ENCODE measurements at places on chromosomes 6 and 20.

GRCh38 chr6:109349419-109349987, 32.8 kb downstream of the CD164 start:
- H3K27me3 ChIP-seq, result no peaks in the 10 kb centered on the region
- H3K36me3 ChIP-seq, result no peaks in the 10 kb centered on the region
- no peak overlapping the region for H3K4me3 ChIP-seq
- H3K27ac ChIP-seq, result no peak overlapping the region

GRCh38 chr6:7556394-7557106, 15.1 kb downstream of the DSP start:
- H3K4me3 ChIP-seq, result no peak overlapping the region
- peaks cover 8% of the 10 kb centered on the region for H3K36me3 ChIP-seq
- no peaks in the 10 kb centered on the region for H3K27me3 ChIP-seq
- no peak for DNase-seq
- no peaks in the 10 kb centered on the region for H3K4me1 ChIP-seq

DNA sequence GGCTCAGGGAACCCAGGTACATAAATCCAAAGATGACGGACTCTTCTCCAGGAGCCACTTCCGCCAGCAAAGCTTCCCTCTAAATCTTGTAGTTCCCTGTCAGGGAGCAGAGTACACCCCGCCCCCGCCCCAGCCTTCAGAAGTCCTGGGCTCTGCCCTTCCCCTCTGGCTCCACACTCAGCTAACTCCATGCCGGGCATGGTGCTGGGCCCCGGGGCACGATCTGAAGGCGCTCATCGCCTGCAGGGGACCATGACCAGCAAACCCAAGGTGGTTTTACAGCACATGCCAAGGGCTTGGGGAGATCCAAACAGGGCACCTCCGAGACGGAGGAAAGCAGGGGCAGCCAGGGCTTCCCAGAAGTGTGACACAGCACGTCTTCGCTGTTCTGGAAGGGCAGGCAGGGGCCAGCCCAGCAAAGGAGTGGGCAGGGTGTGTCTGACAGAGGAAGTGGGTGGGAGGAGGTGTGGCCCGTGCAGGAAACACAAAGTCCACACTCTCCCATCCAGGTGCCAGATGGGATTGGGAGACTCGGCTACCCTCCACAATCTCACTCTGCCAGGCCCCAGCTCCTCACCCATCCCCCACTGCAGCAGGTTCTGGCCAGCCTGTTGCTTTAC, 41.6 kb upstream of the SLC22A2 start:
- no peak overlapping the region for H3K27ac ChIP-seq
- no peak for DNase-seq
- H3K36me3 ChIP-seq, result no peaks in the 10 kb centered on the region
- no peak overlapping the region for H3K4me3 ChIP-seq

GRCh38 chr6:15447546-15448267, 201.8 kb downstream of the JARID2 start:
- H3K36me3 ChIP-seq, result no peaks in the 10 kb centered on the region
- DNase-seq, result no peak
- H3K27me3 ChIP-seq, result no peaks in the 10 kb centered on the region
- H3K27ac ChIP-seq, result no peak overlapping the region
- no peak overlapping the region for H3K4me3 ChIP-seq

DNA sequence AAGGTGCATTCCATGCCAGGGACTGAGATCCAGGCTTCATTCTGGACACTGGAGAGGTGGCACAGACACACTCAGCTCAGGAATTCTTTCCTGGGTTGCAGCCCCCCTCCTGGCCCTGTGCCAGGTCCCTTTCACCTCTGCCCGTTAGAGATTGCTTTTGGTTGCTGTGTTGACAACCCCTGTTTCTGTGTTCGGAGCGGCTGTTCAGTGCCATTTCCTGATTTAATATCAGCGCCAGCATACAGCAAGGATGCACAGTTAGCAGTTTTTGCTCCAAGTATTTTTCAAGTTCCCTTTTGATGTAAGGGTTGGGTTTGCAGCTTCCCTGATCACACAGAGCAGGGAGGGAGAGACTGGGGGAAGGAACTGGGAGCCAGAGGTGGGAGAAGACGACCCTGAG, 8.5 kb upstream of the MAFB start:
- H3K4me1 ChIP-seq, result peaks cover 1% of the 10 kb centered on the region
- H3K27ac ChIP-seq, result no peak overlapping the region
- no peak for DNase-seq
- peaks cover 32% of the 10 kb centered on the region for H3K27me3 ChIP-seq
- no peaks in the 10 kb centered on the region for H3K36me3 ChIP-seq
- H3K4me3 ChIP-seq, result no peak overlapping the region

DNA sequence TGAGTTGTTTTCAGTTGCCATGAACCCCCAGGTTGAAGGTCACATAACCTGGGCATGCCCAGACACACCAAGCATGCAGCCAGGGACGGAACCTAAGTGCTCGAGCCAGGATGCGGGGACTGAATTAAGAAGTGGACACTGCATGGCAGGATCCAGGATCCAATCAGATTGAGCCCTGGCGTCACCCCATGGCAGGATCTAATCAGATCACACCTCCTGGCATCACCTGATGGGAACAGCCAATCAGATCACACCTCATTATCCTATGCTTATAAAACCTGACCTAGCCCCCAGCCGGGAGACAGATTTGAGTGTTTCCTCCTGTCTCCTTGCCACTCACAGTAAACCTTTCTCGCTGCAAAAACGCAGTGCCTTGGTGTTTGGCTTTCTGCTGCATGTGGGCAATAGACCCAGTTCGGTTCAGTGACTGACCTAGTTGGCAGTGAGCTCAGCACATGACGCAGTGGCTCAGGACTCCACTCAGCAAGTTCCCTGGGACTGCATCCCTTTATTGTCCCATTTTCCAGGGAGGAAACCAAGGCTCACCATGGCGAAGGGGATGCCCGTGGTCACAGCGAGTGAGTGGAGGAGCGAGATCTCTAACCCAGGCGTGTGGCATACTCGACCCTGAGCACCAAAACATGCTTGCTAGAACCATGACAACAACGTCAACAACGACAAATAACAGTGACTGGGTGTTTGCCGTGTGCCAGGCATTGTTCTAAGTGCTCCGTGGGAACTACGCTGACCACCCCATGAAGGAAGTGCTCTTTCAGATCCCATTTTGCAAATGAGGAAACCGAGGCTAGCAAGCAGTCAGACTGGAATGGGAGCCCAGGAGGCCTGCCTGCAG, 66.3 kb downstream of the RBM38 start:
- no peak overlapping the region for H3K4me3 ChIP-seq
- no peaks in the 10 kb centered on the region for H3K27me3 ChIP-seq
- H3K4me1 ChIP-seq, result no peaks in the 10 kb centered on the region
- no peak overlapping the region for H3K27ac ChIP-seq
- no peaks in the 10 kb centered on the region for H3K36me3 ChIP-seq

- H3K27me3 ChIP-seq, result no peaks in the 10 kb centered on the region
- no peak overlapping the region for H3K27ac ChIP-seq
- 0 out of 2 replicates have a peak, but pooled peaks cover 1% of the 10 kb centered on the region for H3K4me1 ChIP-seq
- H3K36me3 ChIP-seq, result no peaks in the 10 kb centered on the region
- H3K4me3 ChIP-seq, result no peak overlapping the region
Observed at GRCh38 chr6:156599978-156600590, 177.1 kb upstream of the ARID1B start.

- peaks cover 2% of the 10 kb centered on the region for H3K4me1 ChIP-seq
- H3K36me3 ChIP-seq, result no peaks in the 10 kb centered on the region
- DNase-seq, result no peak
Observed at GRCh38 chr6:166258854-166259276, 49.3 kb downstream of the PRR18 start.

DNA sequence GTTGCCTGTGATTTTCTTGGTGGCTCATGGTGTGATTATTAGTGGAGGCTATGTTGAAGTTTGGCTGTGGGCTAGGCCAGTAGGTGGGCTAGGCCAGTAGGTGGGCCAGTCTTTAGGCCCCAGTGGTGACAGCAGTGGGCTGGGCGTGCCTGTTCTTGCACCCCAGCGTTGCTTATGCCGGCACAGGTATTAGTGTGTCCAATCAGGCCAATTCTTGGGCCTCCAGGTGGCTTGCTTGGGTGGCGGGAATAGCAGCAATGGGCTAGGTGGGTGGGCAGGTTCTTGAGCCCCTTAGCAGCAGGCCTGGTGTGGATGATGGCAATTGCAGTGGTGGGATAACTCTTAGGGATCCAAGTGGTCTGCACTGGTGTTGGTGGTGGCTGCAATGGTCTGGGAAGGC, 22.9 kb downstream of the GJA10 start:
- H3K4me1 ChIP-seq, result 0 out of 2 replicates have a peak, but pooled peaks cover 3% of the 10 kb centered on the region
- no peak overlapping the region for H3K27ac ChIP-seq
- H3K27me3 ChIP-seq, result no peaks in the 10 kb centered on the region
- H3K36me3 ChIP-seq, result no peaks in the 10 kb centered on the region
- no peak overlapping the region for H3K4me3 ChIP-seq

DNA sequence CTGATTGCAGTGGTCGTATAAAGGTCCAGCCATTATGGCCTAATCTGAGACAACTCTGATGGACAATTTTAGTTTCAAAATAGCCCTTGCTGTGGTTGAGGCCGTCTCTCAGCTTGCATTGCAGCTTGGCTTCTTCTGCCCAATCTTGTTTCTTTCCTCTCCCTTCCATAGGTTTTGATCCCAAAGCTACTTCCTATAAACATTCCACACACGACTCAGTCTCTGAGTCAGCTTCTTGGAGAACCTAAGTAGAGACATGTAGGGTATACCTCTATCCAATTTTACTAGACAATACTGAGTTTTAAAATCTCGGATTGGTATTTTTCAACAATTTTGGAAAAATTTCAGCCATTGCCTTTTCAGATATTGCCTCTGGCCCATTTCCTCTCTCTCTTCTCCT, 13.4 kb downstream of the IYD start:
- no peak overlapping the region for H3K4me3 ChIP-seq
- DNase-seq, result no peak
- no peaks in the 10 kb centered on the region for H3K4me1 ChIP-seq
- H3K36me3 ChIP-seq, result no peaks in the 10 kb centered on the region

- no peaks in the 10 kb centered on the region for H3K36me3 ChIP-seq
- no peak for DNase-seq
- peak within 1 kb of the TSS; percentile 11 for H3K27ac ChIP-seq
- peak within 1 kb of the TSS; percentile 68 for H3K4me3 ChIP-seq
Observed at GRCh38 chr6:42451333-42452170, at the start of gene TRERF1. Gene TRERF1, minus strand, starts transcription at chr6:42451926. Its CDS starts 182,336 bp downstream, at chr6:42269590.

- H3K27me3 ChIP-seq, result no peaks in the 10 kb centered on the region
- H3K36me3 ChIP-seq, result no peaks in the 10 kb centered on the region
Observed at GRCh38 chr6:73579851-73580246, 59.0 kb upstream of the EEF1A1 start.

DNA sequence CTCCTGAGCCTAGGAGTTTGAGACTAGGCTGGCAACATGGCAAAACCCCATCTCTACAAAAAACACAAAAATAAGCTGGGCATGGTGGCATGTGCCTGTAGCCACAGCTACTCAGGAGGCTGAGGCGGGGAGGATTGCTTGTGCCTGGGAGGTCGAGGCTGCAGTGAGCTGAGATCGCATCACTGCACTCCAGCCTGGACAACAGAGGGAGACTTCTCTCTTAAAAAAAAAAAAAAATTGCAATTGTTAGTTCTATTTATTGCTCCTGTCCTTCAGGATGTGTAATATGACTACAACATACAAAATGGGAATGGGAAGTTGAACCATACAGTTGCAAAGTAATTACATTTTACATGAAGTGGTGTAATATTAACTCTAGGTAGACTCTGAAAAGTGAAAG, 8.1 kb upstream of the AARS2 start:
- H3K27me3 ChIP-seq, result no peaks in the 10 kb centered on the region
- no peak for DNase-seq
- no peak overlapping the region for H3K4me3 ChIP-seq
- H3K27ac ChIP-seq, result no peak overlapping the region

- H3K4me1 ChIP-seq, result 0 out of 2 replicates have a peak, but pooled peaks cover 3% of the 10 kb centered on the region
- H3K36me3 ChIP-seq, result no peaks in the 10 kb centered on the region
- DNase-seq, result peak; percentile 35
- H3K4me3 ChIP-seq, result no peak overlapping the region
Observed at GRCh38 chr6:37653933-37654565, 43.6 kb downstream of the MDGA1 start.

GRCh38 chr6:20589266-20589665, 55.0 kb downstream of the CDKAL1 start:
- H3K27me3 ChIP-seq, result no peaks in the 10 kb centered on the region
- H3K4me3 ChIP-seq, result no peak overlapping the region
- peaks cover 1% of the 10 kb centered on the region for H3K4me1 ChIP-seq
- no peak overlapping the region for H3K27ac ChIP-seq
- no peak for DNase-seq
- no peaks in the 10 kb centered on the region for H3K36me3 ChIP-seq

GRCh38 chr20:57440678-57441509, 49.7 kb downstream of the RBM38 start:
- no peaks in the 10 kb centered on the region for H3K27me3 ChIP-seq
- H3K4me3 ChIP-seq, result no peak overlapping the region
- no peak overlapping the region for H3K27ac ChIP-seq
- H3K4me1 ChIP-seq, result no peaks in the 10 kb centered on the region
- no peak for DNase-seq

- no peak overlapping the region for H3K27ac ChIP-seq
- no peaks in the 10 kb centered on the region for H3K36me3 ChIP-seq
- H3K4me1 ChIP-seq, result no peaks in the 10 kb centered on the region
- no peak overlapping the region for H3K4me3 ChIP-seq
Observed at GRCh38 chr20:38286586-38287531, 17.1 kb upstream of the BPI start.

- H3K4me3 ChIP-seq, result no peak overlapping the region
- no peaks in the 10 kb centered on the region for H3K4me1 ChIP-seq
- no peak overlapping the region for H3K27ac ChIP-seq
- DNase-seq, result no peak
- no peaks in the 10 kb centered on the region for H3K36me3 ChIP-seq
- no peaks in the 10 kb centered on the region for H3K27me3 ChIP-seq
Observed at GRCh38 chr6:19772891-19773290, 64.3 kb upstream of the ID4 start.

GRCh38 chr6:104728448-104728847, 131.3 kb downstream of the HACE1 start:
- H3K27ac ChIP-seq, result no peak overlapping the region
- no peaks in the 10 kb centered on the region for H3K4me1 ChIP-seq
- no peak for DNase-seq
- H3K27me3 ChIP-seq, result no peaks in the 10 kb centered on the region
- no peak overlapping the region for H3K4me3 ChIP-seq
- H3K36me3 ChIP-seq, result no peaks in the 10 kb centered on the region

DNA sequence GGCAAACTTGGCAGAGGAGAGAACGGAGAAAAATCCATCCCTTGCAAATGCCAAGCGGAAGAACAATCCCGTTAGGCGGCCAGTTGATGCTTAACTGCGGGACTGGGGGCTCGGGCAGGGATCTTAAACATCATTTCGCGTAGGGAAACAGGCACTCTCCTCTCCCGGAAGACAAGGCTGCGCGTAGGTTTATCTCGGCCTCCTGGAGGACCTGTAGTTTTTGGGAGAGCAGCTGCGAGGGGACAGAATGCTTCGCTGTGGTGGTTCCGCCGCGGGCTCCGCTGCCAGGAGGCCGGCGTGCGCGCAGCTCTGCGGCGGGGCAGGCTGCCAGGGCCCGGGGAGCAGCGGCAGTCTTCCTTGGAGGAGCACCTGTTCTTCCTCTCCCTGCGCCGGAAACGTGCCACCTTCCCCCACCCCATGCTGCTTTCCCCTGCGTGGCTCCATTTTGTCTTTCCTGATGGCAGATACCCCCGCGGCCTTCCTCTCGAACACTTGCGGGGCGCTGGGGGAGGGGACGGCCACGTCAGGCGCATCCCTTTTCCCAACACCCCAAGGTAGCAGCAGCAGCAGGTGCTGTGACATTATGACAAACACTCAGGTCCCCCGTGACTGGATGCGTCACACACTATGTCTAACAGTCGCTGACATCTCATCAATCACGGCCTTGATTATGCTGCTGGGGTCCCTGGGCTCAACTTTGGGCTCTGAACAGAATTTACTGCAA, 230.7 kb upstream of the BTBD3 start:
- H3K4me1 ChIP-seq, result no peaks in the 10 kb centered on the region
- H3K27me3 ChIP-seq, result peaks cover 6% of the 10 kb centered on the region
- H3K27ac ChIP-seq, result no peak overlapping the region
- peak overlapping the region; percentile 32 for H3K4me3 ChIP-seq

- no peak for DNase-seq
- no peaks in the 10 kb centered on the region for H3K4me1 ChIP-seq
- H3K27me3 ChIP-seq, result no peaks in the 10 kb centered on the region
Observed at GRCh38 chr6:10000551-10000950, 414.3 kb downstream of the TFAP2A start.
